Esophagus squamous epithelium (tissue), 5 donors: ENCODE measurements at places on chromosomes 5 and 9.

GRCh38 chr5:177320879-177321278 is 9.2 kb upstream of the MXD3 start:
- no peak for DNase-seq

DNA sequence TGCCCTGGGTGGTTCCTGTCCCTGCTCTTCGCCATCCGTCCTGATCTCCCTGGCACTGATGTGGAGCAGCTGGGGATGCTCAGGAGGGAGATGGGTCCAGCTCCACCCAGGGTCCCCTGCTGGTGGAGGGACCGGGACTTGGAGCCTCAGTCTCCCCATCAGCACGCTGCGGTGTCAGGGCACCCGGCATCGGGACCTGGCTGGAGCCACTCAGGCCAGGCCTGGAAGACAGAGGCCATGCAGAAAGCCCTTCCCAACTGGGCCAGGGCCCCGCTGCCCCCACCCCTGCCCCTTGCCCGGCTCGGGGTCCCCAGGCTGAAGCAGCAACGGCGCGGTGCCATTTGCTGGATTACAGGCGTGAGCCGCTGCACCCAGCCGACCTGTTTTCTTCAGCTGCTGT is 40.3 kb upstream of the NSMF start:
- DNase-seq: no peak

DNA sequence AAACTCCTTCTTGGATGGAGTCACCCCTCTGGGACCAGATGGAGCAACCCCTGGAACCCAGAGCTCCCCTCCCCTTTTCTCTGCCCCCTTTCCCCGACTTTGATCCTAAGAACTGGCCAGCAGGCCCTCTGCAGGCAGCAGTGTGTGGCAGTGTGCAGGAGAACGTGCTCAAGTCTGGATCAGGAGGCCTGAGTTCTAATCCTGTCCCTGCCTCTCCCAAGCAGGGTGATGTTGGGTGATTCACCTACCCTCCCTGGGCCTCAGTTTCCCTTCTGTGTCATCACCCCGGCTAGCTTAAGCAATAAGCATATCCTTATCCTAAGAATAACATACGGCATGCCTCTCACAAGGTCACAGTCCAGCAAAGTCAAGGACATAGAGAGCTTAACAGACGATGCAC is 67.6 kb downstream of the C9orf50 start:
- DNase-seq: no peak

GRCh38 chr9:95608341-95608740 is 91.6 kb upstream of the PTCH1 start:
- no peak for DNase-seq

GRCh38 chr9:109251080-109251775 is 69.6 kb downstream of the EPB41L4B start:
- DNase-seq: no peak

- no peak for DNase-seq
Observed at GRCh38 chr9:29691145-29691544, 2117.9 kb upstream of the C9orf72 start.

DNA sequence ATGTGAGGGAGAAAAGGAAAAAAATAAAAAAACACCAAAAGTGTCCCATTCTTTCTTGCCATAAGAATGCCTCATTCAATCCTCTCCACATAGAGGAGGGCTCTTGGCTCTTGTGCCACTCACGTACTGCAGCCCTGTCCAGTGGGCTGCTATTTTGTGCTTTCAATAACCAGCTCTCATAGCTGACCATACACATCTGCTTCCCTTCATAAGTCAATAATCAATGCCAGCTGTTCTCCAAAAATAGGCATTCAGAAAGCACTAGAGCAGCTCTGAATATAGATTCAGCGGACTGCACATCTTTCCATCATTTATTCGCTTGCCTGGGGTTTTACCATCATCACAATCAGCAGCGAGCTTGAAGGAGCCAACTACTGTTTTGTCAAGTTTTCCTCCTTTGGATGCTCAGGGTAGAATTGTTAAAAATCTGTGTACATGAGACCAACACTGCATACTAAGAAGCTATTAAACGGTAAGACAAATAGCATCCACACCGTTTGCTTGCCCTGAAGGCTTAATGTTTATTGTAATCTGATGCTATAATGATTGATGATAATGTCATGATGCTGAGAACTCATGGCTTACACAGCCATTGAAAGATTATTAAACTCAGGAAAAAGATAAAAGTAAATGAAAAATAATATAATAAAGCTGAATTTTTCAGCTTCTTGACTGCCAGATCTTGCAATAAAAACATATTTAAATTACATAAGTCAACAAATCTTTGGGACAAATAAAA is 80.0 kb downstream of the OXCT1 start:
- DNase-seq: no peak

GRCh38 chr5:91315701-91316100 is 67.4 kb downstream of the ARRDC3 start:
- DNase-seq: no peak

DNA sequence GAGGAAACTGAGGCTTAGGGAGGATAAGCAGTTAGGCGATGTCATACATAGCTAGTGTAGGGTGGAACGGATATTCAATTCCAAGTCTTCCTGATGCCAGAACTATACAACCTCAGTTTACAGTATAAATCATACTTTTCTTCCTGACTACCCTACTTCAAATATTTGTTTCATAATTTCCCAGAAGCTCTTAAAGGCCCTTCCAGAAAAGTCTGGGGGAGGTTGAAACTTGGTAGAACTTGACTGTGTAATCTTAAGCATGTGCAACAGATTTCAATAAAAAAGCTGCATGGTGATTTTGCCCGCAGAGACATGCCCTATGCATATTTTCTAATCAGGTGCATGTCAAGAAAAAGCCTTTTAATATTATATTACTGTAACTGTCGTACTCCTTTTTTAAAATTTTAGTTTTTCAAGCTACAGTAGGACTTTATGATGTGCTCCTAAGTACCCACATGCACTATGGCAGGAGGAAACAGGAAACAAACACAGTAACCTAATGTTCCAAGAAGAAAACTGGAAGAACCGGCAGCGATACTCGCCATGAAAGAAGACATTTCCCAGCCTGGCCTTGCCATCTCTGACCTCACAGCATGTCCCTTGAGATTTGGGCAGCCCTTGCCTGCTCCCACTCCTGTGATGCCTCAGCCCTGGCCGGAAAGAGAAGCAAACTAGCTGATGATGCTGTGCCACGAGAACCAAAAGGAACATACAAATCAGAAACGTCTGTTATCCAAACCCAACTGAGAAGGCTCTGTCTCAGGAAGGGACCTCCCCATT is 266.0 kb downstream of the EFNA5 start:
- DNase-seq: no peak

- DNase-seq: no peak
Observed at GRCh38 chr5:94847019-94847418, 228.6 kb downstream of the SLF1 start.

DNA sequence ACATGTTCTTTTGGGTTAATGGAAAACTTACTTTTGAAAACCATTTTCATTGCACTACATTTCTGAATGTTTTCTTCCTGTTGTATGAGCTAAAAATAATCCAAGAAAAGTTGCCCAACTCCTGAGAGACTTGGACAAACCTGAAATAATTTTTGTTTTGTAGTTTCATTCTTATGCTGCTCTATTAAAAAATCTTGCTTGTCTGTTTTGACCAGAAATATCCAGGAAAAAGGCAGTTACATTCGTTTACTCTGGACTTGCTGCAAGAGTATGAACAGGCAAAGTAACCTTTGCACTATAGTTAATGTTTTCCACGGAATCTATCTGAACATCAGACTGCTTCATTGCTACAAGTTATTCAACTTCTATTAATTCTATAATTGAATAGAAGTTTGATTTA is 200.1 kb upstream of the DAB2 start:
- DNase-seq: no peak

DNA sequence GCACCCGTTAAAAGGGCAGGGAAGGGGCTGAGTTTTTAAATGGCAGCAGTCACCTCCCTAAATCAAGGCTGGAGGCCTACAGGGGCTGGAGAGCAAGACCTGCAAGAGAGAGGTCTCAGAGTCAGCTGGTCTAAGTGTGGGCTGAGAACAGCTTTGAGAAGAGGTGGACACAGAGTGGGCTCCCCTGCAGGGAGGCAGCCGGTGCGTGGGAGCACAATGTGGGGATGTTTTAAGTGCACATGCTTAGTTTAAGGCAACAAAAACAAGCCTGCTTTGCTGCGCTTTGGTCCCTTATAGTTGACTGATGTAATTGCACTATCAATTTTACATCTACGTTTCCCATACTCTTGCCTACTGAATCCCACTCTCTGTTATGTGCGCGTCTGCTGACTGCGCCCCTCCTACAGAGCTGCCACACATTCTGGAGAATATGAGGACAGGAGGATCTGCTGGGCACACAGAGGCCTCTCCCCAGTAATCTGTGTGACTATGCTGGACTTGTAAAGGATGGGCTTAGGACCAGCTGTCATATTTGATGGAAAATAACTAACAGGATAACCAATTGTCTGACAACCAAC is 62.0 kb upstream of the ICE1 start:
- no peak for DNase-seq

- DNase-seq: no peak
Observed at GRCh38 chr5:163941079-163941478, 435.7 kb downstream of the MAT2B start.

DNA sequence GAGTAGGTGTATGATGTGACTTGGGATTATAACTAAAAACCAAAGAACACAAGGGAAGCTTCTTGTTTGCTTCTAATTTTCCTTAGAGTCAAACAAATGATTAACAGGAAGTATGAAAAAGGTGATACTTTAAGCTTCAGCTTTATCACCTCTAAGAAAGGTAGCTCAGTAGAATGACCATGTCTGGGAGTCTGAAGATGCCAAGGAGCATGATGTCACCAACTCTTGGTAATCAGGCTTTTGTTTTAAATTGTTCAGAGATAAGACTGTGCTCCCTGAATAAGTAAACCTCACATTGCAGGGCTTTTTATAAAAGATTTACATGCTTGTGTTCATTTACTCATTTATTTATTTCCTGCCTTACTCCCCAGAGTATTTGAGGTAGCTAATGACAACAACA is 169.9 kb downstream of the FER start:
- DNase-seq: no peak

DNA sequence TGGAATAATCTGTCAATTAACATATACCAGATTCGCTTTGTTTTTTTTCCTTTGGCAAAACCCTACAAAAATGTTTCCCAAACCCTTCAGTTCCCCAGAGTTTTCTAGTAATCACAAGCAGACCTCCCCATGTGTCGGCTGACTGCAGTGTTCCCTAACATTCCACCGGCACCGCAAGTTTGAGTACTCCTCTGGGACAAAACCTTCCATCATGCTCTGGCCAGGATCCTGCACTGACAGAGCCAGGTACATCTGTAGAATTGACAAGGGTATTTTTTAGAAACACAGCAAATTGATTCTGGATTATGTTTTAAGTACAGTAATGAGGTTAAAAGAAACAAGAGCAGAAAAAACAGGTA is 174.7 kb downstream of the GAS1 start:
- no peak for DNase-seq

- no peak for DNase-seq
Observed at GRCh38 chr5:75433814-75434506, 77.5 kb downstream of the CERT1 start.

- DNase-seq: no peak
Observed at GRCh38 chr5:7848296-7848695, 2.6 kb downstream of the CFAP90 start.

DNA sequence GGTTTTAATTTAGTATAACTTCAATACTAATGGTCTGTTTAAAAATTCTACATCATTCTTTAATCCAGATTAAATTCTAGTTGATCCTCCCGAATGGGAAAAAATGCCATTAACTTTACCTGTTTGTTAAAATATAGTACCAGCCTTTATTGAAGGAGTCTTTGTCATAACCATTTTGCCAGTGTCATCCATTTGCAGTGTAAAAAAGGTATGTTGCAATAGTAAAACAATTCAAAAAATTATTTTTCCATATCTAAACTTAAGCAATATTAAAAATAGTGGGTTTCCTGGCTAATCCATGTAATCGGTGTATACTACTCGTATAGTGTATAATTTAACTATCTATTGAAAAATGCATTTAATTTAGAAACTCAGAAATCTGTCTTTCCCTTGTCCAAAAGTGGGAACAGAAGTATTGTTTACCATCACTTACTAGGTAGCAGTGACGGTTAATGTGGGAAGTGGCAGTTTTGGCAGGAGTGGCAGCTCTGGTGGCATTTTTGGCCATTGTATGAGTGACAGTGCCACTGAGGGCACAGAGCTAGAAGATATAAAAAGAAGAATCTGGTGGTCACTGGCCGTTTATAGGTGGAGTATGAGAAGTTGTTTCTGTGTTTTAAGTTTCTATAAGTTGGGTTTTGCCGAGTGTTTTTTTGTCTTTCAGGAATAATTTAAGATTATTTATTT is 1.9 kb downstream of the AP3S1 start:
- no peak for DNase-seq

DNA sequence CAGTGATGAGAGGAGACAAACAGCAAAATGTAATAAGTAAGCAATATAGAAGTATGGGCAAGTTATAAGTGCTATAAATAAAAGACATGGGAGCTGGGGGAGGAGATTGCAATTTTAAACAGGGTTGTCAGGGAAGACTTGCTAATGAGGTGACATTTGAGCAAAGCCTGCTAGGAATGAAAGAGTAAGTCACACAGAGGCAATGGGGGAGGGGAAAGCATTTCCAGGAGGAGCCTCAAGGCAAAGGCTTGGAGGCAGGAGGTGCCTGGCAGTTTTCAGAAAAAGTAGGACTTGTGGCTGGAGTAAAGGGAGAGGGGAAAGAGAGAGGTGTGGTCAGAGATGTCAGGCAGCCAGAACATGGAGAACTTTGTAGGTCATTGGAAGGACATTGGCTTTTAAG is 124.4 kb upstream of the NMUR2 start:
- DNase-seq: no peak

DNA sequence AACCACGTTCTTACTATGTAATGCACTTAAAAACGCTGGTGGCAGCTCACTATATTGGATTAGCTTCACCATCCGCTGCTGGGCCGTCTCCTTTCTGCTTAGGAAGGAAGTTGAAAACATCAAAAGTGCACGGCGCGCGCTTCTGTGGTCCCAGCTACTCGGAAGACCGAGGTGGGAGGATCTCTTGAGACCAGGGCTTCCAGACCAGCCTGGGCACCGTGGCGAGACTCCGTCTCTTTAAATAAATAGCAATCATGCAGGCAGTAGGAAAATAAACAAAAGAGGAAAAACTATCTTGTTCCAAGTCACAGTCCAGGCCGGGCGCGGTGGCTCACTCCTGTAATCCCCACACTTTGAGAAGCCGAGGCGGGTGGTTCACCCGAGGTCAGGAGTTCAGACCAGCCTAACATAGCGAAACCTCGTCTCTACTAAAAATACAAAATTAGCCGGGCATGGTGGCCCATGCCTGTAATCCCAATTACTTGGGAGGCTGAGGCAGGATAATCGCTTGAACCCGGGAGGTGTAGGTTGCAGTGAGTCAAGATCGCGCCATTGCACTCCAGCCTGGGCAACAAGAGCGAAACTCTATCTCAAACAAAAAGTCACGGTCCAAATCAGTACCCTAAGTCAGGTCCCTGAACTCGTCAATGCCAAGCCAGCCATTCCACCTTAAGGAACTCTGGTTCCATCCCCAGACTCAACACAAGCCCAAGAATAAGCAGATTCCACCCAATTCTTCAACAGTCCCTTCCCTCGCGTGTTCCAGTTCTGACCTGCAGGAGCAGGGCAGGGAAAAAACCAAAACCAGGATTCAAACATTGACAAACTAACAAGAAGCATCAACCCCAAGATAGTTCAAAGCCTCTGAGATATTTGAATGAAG is 1.0 kb upstream of the GOLGA1 start:
- DNase-seq: peak; percentile 26
